Epithelial cell of proximal tubule (primary cell): ENCODE measurements at places on chromosomes 2 and 18. TPM values are rescaled to one million over a fixed set of nuclear protein-coding genes. Genes with fewer than 3 reads are reported as not detected.
A peak's percentile ranks its signal among the peaks of the same experiment; 100 is the strongest.

DNA sequence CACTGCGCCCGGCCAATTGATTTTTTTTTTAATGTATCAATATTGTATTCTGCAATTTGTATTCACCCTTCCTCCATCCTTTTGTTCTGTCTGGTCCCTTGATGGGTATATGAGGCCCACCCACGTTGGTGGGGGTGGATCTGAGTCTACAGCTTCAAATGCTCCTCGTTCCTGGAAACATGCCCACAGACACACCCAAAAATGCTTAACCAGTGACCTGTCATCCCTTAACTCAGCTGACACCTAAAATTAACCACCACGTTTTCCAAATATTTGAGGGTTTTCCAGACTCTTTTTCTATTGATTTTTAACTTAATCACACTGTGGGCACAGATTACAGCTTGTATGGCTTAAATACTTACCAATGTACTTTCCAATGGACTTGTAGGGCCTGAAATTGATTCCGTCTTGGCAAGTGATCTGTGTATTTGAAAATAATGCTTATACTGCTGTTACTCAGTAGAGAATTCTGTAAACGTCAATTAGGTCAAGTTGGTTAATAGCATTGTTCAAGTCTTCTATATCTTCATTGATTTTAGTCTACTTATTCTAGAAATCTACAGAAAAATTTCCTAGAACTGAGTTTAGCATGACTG, 34.4 kb upstream of the CYP27C1 start:
- DNase-seq: no peak

- DNase-seq: peak; percentile 63
Observed at GRCh38 chr18:33010149-33010548, 237.3 kb upstream of the KLHL14 start.

GRCh38 chr2:238716585-238716984, 131.3 kb upstream of the TWIST2 start:
- DNase-seq: no peak

- no peak for DNase-seq
Observed at GRCh38 chr2:85095094-85095493, 38.1 kb upstream of the TCF7L1 start.

DNA sequence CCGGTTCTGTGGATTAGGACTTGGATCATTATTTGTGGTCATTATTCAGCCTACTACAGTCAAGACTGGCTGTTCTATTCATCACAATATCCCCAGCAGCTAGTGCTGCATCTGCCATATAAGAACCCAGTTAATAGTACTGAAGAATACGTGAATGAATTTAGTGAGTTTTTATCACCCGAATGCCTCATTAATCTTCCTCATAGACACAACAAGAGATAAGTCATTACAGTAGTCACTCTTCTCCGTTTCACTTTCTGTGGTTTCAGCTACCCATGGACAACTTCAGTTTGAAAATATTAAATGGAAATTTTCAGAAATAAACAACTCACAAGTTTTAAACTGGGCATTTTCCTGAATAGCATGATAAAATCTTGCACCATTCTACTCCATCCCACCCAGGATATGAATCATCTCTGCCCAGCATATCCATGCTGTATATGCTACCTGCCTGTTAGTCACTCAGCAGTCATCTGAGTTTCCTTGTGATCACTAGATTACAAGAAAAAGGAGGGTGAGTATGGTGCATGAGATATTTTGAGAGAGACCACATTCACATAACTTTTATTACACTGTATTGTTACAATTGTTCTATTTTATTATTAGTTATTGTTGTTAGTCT, 363.7 kb upstream of the CHAC2 start:
- DNase-seq: peak; percentile 69

GRCh38 chr2:70596293-70596692, 42.7 kb upstream of the TGFA start:
- peak; percentile 52 for DNase-seq

GRCh38 chr2:88560619-88561307, 66.5 kb downstream of the EIF2AK3 start:
- DNase-seq: no peak

GRCh38 chr2:164706522-164706921, 85.2 kb upstream of the GRB14 start:
- DNase-seq: peak; percentile 40

GRCh38 chr2:170432823-170433222, 254.9 kb downstream of the MYO3B start:
- no peak for DNase-seq

- no peak for DNase-seq
Observed at GRCh38 chr18:68234676-68235075, 480.2 kb downstream of the TMX3 start.

GRCh38 chr2:122072666-122073065, 317.2 kb downstream of the TSN start:
- no peak for DNase-seq

DNA sequence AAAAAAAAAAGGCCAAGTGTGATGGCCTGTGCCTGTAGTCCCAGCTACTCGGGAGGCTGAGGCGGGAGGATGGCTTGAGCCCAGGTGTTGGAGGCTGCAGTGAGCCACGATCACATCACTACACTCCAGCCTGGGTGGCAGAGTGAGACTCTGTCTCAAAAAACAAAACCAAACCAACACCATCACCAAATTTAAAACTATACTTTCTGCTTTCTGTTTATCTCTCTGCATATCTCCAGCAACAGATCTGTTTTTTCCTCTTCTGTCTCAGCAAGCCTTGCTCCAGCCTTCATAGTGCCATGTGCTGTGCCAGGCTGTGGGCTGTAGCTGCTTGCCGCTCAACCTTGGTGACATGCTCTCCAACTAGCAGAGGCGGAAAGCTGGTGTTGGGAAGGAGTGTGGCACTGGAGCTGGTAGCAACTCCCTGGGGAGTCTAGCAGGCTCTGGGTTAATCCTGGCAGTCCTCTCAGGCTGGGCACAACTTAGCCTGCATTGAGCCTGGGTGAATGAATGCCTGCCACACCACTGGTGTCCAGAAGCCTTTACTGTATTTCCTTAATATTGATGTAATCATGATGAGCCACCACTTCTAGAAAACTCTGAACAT, 204.1 kb downstream of the LDLRAD4 start:
- DNase-seq: no peak

DNA sequence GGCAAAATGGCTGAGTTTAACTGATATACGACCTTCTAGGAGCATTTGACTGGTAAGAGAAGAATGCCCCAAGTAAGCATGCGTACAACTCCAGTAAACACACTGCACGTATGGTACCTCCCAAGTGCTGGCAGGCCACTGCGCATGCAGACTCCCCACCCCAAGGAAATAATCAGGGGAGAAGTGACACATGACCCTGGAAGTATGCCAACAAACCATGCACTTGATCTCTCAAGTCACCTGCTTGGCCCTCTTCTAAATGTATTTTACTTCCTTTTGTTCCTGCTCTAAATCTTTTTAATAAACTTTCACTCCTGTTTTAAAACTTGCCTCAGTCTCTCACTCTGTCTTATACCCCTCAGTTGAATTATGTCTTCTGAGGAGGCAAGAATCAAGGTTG, 129.8 kb upstream of the COL5A2 start:
- DNase-seq: no peak

DNA sequence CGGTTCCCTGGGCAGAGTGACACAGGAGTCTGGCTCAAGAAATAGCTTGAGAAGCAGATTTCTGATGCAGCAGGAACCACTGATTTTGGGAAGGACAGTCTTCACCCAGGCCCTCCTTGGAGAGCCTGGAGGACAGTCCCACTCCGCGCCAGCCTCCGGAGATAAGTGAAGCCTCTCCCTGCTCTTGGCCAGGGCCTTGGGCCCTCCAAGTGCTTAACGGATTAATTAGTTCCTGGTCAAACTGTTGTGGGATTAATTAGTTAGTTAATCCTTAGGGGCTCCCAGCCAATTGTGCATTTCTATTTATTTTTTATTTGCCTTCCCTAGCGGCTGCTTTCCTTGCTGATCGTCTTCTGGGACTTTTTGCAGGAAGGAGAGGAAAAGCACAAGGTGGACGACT, 19.6 kb downstream of the CPLX4 start:
- no peak for DNase-seq

DNA sequence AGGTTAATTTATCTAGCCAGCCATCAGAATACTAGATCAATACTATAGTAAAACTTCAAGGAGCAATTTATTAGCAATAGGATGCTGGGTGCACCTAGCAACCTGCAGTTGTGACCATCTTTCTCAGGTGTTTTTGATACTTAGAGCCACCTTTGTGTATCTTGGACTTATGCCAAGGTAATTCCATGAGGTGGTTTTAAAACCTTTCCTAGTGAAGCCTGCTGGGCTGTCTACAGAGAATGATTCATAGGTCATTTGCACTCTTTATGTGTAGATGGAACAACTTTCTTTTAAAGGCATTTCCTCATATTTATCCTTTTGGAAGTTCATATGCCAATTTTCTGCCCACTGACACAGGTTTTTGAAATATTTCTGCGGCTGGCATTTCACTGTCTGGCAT, 1030.1 kb upstream of the POU3F3 start:
- peak; percentile 41 for DNase-seq

GRCh38 chr2:174615871-174616436, 18.4 kb upstream of the WIPF1 start:
- DNase-seq: no peak

DNA sequence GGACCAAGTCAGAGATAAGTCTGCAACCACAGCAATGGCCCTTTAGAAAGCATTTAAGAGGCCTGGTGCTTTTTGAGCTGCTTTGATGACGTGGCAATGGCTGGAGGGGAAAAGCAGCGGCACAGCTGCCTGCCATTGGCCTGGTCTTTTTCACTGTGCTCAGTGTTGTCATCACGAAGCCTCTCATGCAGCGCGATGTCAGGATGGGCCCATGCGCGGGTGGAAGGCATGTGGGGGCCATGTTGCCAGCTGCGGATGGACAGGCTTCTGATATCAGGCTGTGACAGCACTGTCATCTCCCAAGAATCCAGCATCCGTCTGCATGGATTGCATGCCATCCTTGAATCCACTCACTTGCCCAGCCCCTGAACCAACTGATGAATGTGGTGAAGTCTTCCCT, 204.5 kb downstream of the ACKR3 start:
- no peak for DNase-seq

DNA sequence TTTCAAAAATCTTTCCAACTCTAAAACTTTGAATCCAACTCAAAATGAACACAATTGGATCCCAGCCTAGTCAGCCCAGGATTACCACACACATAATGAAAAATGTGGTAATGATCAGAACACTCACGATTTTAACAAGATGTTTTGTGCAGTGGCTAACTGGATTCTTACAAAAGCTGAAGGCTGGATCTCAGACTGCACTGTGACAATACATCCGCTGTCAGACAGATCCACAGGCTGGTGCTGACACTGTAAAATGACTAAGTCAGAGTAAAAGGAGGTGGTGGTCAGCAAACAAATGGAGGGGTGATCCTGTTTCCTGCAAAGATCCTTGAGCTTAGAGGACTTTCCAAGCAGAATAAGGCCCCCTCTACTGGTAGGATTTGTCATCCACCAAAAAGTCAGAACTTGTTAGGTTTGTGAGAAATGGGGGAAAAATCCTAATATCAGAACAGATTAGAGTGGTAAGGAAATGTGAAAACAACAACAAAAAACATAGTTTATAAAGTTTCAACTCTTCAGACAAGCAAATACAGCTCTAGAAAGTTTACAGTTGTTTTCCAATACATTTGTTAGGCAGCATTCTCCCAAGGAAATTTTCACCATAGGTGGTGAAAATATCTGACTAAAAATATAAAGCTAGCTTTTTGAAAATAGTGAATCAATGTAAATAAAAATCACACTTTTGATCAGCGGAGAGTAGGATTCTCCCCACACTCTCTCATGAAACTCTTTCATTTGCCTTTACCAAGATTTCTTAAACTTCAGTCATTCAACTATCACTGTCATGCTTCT, 211.9 kb downstream of the AGPS start:
- DNase-seq: no peak

DNA sequence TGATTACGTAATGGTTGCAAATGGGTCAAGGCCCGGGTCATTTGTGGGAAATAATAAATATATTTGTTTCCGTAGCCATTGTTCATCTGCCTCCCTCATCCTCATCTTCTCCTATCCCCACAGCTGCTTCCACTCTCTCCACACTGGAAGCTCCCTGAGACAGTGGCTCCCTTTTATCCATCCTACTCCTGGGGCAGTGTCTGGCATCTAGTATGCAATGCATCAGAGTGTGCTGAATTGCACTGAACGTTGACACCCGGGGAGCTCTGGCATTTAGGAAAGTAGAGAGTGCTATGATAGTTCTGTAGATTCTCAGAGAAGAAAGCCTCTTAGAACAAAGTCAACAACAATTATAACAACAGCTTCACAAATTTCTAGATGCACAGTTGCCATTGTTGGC, 45.5 kb upstream of the NAB1 start:
- no peak for DNase-seq

DNA sequence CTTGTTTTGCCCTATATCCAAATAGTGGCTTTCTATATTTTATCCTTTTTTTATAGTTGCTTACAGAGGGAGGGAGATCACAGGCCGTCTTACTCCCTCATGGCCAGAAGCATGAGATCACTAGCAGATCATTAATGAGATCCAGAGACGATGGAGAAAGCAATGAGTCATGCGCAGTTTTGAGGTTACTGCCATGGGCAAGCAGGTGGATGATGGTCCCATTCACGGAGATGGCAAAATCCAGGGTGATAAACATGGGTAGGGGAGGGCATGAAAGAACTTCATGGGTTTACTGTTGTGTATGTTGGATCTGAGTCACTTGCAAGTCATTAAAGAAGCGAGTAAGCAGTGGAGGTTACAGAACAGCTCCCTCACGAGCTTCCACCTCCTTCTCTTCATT, 60.4 kb downstream of the C18orf63 start:
- peak; percentile 95 for DNase-seq

- DNase-seq: no peak
Observed at GRCh38 chr2:30981510-30981909, 156.7 kb downstream of the GALNT14 start.

- DNase-seq: no peak
Observed at GRCh38 chr2:222851956-222852617, 8.7 kb upstream of the ACSL3 start.

GRCh38 chr2:84963692-84964405, 7.1 kb upstream of the KCMF1 start:
- peak; percentile 84 for DNase-seq

DNA sequence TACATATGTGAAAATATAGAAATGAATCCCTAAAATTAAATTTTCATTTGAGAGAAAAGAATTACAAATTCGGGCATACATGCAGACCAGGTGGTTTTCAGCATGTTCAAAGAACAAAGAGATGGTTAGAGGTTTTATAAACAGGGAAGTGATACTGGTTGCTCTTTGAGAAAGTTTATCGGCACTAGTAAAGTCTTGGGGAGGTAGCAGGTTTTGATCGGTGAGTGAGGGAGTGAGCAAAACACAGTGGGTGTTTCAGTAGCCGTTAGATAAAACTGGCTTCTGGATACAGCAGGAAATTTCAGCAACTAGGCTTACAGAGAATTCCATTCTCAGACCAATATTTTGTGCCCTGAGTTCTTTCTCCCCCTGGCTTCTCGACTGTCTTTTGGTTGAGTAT, 51.1 kb downstream of the DSC3 start:
- DNase-seq: no peak

GRCh38 chr18:59562751-59563150, 134.5 kb downstream of the CCBE1 start:
- no peak for DNase-seq

- no peak for DNase-seq
Observed at GRCh38 chr2:27765621-27766286, 5.8 kb upstream of the MRPL33 start.

MOGAT1 gene
- not detected in 2 replicates for total RNA-seq

MLPH gene
- total RNA-seq: 35.4 and 36.0 TPM in 2 replicates

DSC1 gene
- not detected in 2 replicates for total RNA-seq

ANTXR1 gene
- total RNA-seq: 7.8 and 14.5 TPM in 2 replicates

RFTN2 gene
- total RNA-seq: not detected in 2 replicates

HS1BP3 gene
- total RNA-seq: 11.6 and 14.4 TPM in 2 replicates

NDUFAF7 gene
- total RNA-seq: 11.3 and 11.5 TPM in 2 replicates

LONRF2 gene
- 0.43 and 1.3 TPM in 2 replicates for total RNA-seq
